Motor neuron (in vitro differentiated cells): ENCODE measurements at places on chromosomes 13 and 19. TPM values are rescaled to one million over a fixed set of nuclear protein-coding genes. Genes with fewer than 3 reads are reported as not detected.

- no peak for ATAC-seq
These were observed 43.4 kb downstream of the BICRA start for GRCh38 chr19:47652285-47652684.

DMRTC2 gene
- 0.19 TPM in 1 of 2 replicates, not detected in the other for total RNA-seq

GRCh38 chr13:98299966-98300350, 122.9 kb upstream of the RNF113B start:
- ATAC-seq: peak; percentile 54

PRR36 gene
- 0.64 and 2.2 TPM in 2 replicates for total RNA-seq
